ENCODE measurements at places on chromosomes 1 and 21. TPM values are rescaled to one million over a fixed set of nuclear protein-coding genes. Genes with fewer than 3 reads are reported as not detected.

- peaks cover 4% of the 10 kb centered on the region for H3K27me3 ChIP-seq
- no peak overlapping the region for H3K4me3 ChIP-seq
- H3K36me3 ChIP-seq = no peaks in the 10 kb centered on the region
- no peak for DNase-seq
These were observed 55.1 kb downstream of the OVGP1 start for GRCh38 chr1:111372336-111372965.

GRCh38 chr21:33703750-33704606, 61.7 kb downstream of the ITSN1 start:
- H3K36me3 ChIP-seq = no peaks in the 10 kb centered on the region
- no peak overlapping the region for H3K27ac ChIP-seq
- H3K4me1 ChIP-seq = no peaks in the 10 kb centered on the region
- H3K27me3 ChIP-seq = no peaks in the 10 kb centered on the region

The ZP4 gene
- total RNA-seq = not detected

The AP4B1 gene
- 14.9 TPM for total RNA-seq

The LORICRIN gene
- total RNA-seq = not detected

Data from breast epithelium (tissue), 4 donors.